Cerebellar cortex (tissue), 1 donor: ENCODE measurements at places on chromosomes 7 and 10.

DNA sequence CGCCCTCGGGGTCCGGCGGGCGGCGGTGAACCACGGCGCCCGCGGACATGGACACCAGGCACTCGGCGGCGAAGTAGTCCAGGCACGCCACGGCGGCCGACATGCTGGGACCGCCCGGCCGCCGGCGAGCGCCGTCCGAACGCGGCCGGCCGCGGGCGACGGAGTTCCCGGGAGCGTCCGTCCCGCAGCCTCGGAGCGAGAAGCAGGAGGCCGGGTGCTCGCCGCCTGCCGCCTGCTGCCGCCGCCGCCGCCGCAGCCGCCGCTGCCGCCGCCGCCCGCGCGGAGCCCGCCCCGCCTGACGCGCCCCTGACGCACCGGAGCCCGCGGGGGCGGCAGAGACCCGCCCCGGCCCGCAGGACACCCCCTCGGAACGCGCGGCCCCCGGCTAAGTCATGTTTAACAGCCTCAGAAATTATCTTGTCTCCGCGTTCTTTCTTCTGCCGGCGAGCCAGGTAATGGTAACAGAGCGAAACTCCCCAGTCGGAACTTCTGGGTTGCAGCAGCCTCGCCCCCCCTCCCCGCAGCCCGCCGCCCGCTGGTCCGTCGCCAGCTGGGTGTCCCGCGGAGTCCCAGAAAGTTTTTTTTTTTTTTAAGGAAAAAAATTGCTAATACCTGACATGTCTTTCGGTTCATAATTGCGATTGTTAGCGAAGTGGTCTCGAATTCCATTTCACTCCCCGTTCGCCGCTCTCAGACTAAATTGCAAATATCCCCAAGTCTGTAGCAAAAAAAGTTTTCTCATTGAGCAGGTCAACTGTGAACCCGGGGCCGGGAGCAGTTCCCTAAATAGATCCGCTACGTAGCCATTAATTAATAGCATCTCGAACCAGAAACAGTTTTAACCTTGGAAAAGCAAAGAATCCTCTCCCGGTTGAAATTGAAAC, at the start of gene KLF14:
Gene KLF14 (minus strand): TSS at position 277 of the 884 bp plus-strand sequence. CDS start 174 bp downstream, at position 103.
- no peak for DNase-seq

DNA sequence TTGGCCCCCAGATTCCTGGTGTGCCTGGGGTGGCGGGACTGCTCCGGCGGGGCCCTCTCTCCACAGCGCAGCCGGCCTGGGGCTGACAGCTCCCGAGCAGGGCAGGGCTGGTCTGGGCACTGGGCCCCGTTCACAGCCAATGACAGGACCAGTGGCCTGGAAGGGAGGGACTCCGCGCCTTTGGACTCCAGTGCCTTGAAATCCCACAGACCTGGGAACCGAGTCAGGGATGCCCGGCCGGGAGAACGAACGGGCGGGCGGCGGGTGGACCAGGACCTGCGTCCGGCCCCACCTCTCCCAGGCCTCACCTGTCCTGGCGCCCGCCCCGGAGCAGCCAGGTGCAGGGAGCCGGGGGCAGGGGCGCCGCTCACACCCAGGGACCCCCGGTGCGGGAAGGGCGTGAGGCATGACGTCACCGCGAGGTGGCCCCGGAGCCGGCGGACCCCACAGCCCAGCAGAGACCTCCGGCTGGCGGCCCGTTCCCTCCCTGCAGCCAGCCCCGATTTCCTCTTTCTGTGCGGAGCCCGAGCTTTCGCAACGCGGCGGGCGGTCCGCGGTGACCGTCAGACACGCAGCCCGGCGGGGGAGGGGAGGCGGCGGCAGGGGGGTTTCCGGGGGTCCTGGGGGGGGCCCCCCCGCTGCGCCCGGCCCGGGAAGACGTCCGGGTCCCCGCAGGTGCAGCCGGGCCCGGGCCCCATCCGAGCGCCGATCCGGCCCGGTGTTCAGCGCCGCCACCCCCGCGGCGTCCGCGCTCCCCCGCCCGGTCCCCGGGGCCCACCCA, 743 bp downstream of the ADAP1 start:
- DNase-seq = peak; percentile 89

GRCh38 chr7:21579341-21580072, 36.7 kb downstream of the DNAH11 start:
- DNase-seq = no peak

GRCh38 chr10:110321869-110322620, 17.3 kb upstream of the SMNDC1 start:
- no peak for DNase-seq

- peak; percentile 85 for DNase-seq
Measured at GRCh38 chr10:69835875-69836730, 34.4 kb downstream of the COL13A1 start.

GRCh38 chr10:55630491-55631056, 730.5 kb downstream of the ZWINT start:
- DNase-seq = no peak

DNA sequence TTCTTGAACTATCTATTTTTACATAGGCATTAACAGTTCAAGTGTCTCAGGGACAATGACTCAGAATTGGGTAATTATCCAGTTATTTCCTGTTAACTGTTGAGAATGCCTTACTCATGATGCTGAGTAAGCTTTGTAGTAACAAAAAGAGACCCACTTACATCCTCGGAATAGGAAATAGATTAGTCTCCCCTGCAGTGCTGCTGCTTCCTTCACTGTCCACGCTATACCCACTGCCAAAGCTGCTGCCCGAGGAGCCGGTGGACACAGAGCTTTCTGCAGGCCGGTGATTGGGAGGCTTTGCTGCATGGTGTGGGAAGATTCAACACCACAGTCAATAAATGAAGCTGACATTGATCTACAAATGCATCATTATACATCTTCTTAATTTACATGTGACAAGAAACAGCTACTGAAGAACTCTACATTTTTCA, 357.1 kb downstream of the PCLO start:
- DNase-seq = peak; percentile 61

DNA sequence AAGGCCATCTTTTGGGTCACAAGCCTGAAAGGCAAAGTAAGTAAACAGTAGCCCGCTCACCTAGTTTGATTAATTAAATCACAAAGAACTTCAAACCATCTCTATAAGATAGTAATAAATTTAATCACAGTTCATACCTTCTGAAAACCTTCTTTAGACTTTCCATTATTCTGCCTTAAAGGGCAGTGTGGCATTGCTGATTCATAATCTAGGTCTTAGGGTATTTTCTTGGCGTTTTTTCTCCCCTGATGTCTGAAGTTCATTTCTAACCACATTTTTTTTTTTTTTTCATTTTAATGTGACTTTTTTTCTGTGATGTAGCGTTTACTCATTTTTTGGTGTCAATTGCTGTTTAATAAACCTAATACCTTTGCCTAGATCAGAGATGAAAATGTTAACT, 27.5 kb downstream of the LOXL4 start:
- DNase-seq = no peak

DNA sequence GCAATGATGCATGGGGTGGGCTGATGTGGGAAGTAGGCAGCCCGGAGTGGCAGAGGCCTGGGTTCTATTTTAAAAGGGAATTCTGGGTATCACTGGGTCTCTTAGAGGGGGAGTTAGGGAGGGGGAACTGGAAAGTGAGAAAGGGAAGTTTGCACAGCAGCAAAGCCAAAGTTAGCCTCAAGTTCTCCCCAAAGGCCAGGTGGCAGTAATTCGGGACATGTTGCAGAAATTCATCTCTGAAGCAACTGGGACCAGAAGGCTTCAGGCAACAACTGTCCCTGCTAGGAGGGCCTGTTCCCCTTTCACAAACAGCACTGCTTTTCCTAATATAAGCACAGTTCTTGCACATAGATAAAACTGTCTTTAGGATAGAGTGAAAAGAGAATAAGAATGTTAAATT, 67.4 kb downstream of the NOD1 start:
- DNase-seq = no peak

DNA sequence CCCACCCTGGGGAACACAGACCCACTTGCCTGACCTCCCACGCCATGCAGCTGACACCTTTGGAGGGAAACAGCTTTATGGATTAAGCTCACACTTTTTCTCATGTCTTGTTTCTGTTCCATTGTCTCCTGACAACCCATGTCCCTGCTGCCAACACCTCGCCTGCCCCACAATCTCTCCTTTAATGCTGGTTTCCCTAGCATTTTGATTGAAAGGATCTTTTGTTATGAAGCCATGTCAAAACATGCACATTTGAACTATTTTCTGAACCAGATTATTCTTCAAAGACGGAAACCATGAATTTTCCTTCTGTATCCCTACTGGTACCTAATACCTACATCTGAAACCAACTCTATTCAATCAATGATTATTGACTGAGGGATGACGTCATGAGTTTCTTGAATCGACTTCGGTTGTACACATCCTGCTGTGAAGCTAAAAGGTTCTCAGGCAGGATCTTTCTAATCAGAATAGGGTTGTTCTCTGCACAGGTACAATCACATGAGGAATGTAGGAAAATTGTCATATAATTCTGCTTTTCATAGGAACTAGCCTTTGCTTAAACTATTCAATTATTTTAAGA, 106.2 kb upstream of the NEBL start:
- no peak for DNase-seq

GRCh38 chr10:5625992-5626777, 40.2 kb downstream of the ASB13 start:
- DNase-seq = no peak

DNA sequence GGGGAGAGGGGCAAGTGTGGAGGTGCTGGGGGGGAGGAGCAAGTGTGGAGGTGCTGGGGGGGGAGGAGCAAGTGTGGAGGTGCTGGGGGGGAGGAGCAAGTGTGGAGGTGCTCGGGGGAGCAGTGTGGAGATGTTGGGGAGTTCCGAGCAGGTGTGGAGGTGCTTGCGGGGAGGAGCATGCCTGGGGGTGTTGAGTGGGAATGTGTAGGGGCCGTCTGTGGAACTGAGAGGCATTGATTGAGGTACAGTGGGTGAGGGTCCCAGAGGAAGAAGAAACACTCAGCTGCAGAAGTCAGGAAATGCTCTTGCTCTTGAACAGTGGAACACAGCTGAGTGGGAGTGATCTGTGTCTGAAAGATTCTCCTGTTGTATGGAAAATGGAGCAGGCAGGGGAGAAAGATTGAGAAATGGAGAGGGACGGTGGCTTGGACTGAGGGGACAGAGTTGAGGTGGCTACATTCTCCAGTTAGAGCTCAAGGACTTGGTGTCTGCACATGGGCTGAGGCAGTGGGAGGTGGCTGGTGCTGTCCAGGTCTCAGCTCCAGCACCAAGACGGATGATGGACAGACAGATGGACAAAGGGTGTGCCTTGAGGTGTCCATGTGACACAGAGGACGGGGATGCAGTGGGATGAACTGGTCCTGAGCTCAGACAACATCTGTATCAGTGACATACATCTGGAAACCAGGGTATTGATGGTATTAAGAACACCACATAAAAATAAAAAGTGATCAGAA, 25.2 kb upstream of the NCAPG2 start:
- DNase-seq = no peak

DNA sequence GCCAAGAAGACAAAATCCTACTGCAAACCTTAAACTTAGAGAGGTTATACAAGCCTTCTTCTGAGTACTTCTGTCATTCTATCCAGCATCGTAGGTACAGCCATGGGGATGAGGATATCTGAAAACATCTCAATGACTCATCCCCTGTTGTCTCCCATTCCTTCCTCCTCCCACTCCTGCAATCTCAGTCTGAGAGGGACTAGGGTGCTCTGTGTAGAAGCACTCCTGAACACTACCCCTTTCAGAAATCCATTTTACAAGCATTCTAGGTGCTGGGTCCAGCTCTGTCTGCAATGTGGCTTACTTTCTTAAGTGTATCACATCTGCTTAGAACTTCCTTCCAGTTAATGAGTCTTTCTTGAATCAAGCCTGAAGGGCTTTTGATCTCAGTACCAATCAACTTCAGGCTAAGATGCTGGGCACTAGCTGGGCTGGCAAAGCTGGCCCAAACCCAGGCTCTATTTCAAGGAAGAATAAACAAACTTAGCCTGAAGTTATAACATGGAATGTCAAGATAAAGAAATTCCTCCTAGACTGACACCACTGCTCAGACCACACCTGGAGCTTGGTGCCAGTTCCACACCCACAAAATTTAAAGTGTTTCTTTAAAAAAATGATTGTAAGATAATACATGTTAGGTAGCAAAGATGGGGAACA, 270.3 kb upstream of the AOAH start:
- DNase-seq = no peak

DNA sequence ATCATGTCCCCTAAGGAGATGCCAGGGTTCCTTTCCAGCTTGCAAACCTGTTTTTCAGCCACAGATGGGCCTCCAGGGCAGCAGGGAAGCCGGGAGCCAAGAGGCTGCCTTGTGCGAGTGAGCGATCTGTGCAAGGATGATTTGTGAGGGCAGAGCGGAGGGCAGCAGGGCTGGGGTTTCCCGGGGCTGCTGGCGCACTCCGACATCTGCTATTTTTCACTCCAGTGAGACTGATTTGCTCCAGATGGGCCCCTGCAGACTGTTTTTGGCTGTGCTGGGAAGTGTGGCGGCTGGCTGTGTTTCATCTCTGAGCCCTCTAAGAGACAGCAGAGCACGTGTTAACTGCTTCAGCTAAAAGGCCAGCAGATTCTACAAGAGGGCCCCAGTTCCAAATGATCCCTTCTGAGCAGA, 466.2 kb downstream of the TYW1 start:
- DNase-seq = peak; percentile 82

DNA sequence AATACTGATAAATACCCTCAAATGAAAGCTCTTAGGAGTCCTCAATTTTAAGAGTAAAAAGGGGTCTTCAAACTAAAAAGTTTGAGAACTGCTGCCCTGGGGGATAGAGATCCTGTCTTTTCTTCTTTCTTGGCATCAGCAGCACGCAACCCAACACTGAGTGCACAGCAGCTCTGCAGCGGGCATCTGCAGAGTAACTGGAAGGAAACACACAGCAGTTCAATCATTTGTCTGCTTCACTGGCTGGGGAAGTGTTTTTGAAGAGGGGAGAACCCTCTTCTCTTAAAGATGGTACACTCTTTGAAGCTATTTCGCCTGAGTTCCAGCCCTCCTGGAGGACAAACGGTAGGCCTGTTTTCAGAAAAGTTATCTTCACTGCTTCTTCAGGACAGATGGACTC, 193.6 kb downstream of the FGFR2 start:
- no peak for DNase-seq
